ENCODE measurements at places on chromosomes 2 and 18.
A peak's percentile ranks its signal among the peaks of the same experiment; 100 is the strongest.

- DNase-seq = no peak
Observed at GRCh38 chr2:16578081-16578480, 87.6 kb downstream of the CYRIA start.

GRCh38 chr2:147789720-147790119, 55.1 kb upstream of the ACVR2A start:
- no peak for DNase-seq

DNA sequence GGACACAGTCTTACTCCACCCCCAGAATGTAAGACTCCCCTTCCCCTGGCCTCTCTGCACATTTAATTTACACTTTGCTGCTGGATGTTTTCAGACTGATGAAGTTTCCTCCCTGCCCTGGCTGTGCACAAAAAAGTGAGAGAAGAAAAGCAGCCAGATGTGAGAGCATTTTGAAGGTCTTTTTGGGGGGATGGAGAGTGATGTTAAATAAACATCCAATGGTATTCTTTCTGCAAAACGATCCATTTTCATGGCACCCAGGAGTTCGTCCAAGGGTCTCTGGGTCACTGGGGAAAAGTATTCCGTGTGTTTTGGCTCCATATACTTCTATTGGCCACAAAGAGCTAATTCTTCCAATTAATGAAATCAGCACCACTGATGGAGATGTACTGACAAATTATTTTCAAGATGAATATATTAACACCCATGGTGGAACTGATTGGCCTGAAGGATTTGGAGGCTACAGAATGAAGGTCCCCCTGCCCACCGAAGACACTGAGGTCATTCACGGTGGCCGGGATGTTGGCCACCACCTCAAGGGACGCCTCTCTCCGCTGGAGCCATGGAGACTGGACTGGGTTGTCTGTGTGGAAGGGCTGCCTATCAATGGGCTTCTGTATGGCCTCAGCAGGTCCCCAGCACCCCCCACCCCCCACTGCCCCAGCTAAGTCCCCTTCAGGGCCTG, 107.6 kb upstream of the PKDCC start:
- no peak for DNase-seq

- DNase-seq = no peak
Observed at GRCh38 chr2:58072102-58072501, 25.5 kb downstream of the VRK2 start.

DNA sequence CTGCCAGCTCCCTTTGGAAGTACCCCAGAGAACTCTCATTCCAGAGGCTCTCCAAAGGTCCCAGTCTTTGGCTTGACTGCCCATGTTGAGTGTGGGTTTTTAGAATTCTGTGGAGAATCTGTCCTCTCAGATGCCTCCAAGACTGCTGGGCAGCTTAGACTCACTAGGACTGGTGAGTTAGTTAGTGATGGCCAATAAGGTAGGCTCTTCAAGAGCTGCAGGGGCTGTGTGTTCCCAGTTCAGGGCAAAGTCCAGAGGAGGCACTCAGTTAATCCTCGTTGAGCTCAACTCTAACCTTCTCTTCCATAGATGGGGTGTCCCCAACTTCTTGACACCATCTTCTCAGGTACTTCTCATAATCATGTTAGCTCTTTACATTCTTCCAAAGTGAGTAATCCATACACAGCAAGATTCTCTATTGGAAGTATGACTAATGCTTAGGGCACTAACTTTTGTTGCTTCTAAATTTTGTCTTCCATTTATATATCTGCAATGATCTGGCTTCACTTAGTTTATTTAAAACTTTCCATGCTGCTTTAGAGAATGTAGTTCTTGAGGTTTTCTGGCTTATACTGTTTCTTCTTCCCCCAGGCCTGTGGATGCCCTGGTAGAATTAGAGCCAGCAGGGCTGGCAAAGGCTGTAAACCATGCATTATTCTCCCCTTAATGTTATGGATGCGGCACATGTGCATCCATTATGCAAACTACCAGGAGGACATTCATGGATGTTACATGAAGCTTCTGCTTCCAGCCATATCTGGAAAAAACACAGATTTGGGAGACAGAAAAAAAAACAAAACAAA, 88.9 kb downstream of the POLE4 start:
- no peak for DNase-seq

GRCh38 chr2:127081826-127082633, 24.9 kb downstream of the BIN1 start:
- DNase-seq = peak; percentile 71

DNA sequence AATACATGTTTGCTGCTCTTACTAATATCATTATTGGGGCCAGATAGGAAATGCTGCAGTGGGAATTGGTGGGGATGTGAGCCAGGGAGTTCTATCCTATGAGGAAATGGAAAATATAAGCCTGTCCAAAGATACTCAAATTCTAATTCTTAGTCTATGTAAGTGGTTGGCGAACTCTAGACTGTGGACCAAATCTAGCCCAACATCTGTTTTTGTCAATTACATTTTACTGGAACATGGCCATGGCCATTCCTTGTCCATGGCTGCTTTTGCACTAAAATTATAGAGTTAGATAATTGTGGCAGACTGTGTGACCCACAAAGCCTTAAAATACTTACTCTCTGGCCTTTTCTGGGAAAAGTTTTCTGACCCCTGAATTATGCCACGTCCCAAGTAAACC, 113.3 kb downstream of the MGAT5 start:
- DNase-seq = no peak

DNA sequence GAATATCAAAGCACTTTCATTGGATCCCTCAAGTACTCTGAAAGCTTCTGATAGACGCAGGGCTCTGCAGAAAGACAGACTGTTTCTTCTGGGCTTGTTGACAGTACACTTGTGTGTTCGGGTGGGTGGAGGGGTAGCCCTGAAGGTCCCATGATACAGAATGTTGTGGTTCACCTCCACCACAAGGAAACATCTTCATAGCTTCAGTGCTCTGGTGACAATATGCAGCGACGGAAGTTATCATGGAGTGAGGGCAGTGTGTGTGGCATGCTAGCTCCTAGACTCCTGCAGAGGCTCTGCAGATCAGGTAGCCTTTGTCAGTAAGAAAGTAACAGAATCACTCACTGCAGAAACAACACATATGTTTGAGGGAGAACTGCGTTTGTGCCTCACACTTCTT, 90.7 kb downstream of the MEIS1 start:
- DNase-seq = no peak

GRCh38 chr2:154125891-154126290, 254.2 kb downstream of the GALNT13 start:
- DNase-seq = no peak

DNA sequence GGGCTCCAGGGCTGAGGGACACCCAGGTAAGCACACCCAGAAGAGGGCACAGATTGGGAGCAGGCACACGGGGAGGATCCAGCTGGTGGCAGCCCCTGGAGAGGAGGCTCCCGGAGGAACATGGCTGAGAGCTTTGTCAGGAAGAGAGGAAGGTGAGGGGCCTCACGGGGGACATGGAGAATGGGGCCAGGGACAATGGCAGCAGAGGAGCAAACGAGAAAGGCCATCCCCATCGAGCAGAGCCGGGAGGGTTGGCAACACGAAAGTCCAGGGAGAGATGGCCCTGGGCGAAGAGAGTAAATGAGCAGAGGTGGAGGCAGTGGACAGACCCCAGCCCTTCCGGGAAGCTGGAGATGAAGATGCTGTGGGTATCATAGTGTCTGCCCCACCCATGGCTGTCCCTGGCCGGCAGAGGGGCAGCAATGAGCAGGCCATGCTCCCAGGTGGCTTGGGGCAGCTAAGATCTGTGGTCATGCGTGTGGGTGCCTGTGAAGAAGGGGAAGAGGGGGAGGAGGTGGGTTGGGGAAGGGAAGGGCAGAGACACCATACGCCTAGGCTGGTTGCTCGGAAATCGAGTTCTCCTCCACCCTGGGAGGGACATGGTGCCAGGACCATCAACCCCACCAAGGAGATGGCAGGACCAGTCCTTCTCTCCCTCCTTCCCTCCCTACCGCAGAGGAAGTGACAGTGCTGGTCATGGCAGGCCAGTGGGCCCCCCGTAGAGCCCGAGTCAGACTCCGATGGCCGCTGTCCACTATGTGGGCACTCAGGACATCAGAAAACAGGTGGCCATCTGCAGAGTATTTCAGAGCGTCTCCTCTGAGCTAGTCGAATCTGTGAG, 191.7 kb downstream of the NDUFA10 start:
- DNase-seq = no peak

- DNase-seq = no peak
Observed at GRCh38 chr2:62374301-62375112, 131.5 kb downstream of the TMEM17 start.

GRCh38 chr2:212709280-212709679, 170.7 kb upstream of the ERBB4 start:
- no peak for DNase-seq

- DNase-seq = no peak
Observed at GRCh38 chr2:185919155-185919554, 180.6 kb downstream of the FSIP2 start.

DNA sequence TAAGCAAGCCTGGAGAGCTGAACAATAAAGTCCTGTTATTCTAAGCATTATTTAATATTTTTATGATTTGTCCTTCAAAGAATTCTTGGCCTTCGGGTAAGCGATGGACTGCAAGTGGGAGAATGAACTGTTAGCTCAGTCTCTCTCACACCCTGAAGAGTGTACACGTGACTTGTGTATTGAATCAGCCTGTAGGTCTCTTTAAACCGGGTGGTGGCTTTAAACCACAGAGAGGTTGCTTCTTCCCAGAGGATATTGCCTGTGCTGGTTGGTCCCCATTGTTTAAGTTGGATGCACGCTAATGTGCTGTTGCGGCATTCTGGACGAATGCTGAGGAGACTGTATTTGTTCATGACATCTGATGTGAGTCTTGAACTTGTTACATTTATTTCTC, 183.3 kb downstream of the LTBP1 start:
- DNase-seq = no peak

- no peak for DNase-seq
Observed at GRCh38 chr2:178233428-178233827, 39.1 kb downstream of the OSBPL6 start.

- DNase-seq = no peak
Observed at GRCh38 chr2:231727621-231728020, 19.3 kb downstream of the PTMA start.

DNA sequence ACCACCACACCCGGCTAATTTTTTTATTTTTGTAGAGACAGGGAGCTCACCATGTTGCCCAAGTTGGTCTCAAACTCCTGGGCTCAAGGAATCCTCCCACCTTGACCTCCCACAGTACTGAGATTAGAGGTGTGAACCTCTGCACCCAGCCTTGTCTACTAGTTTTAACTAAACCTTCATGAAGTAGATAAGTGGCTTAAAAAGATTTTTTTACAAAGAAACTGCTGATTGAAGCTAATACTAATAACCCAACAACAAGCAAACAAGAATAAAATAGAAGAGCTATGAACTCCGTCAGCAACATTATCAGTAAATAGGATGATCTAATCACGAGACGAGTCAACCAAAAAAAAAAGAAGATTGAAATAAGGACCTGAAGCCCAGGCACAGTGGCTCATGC, 18.8 kb downstream of the NDUFB3 start:
- no peak for DNase-seq
